Head of caudate nucleus (tissue), 42 donors: ENCODE measurements at places on chromosomes 12 and 14.

DNA sequence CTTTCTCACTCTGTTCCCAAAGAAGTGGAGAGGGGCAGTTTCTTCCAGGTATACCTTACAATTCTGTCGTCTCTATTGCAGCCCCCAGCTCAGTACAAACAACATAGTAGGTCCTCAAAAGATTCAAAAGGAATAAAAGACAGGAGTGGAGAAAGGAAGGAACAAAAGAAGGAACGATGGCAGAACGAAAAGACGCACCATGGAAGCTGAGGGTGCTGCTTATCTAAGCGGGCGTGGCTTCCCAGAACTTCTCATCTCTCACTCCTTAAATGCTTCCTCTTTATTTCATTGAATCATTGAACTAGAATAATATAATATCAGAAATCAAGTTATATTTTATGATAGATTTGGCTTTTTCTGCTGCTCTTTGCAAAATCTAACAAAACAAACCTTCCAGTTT is 13.7 kb upstream of the LTA4H start:
- no peak for DNase-seq

DNA sequence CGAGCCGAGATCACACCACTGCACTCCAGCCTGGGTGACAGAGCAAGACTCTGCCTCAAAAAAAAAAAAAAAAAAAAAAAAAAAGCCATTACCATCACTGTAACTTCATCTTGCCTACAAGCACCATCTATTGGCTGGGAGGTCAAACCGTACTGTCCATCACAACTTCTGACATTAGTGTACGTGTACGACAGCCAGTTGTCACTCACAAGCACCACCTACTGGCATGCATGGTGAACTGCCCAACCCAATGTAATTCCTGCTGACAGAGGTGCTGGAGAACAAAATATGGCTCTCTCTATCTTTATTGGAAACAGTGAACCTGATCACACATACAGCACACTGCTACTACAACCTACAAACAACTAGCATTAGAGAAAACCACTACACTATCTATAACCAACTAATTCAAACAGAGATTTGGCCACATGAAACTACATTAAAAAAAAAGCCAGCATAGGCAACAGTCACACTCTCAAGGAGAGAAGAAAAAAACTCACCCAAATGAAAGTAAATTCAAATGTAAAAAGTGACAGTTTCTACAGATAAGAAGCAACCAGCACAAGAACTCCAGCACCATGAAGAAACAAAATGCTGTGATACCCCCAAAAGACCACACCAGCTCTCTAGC is 82.3 kb downstream of the PUS7L start:
- DNase-seq, result no peak

DNA sequence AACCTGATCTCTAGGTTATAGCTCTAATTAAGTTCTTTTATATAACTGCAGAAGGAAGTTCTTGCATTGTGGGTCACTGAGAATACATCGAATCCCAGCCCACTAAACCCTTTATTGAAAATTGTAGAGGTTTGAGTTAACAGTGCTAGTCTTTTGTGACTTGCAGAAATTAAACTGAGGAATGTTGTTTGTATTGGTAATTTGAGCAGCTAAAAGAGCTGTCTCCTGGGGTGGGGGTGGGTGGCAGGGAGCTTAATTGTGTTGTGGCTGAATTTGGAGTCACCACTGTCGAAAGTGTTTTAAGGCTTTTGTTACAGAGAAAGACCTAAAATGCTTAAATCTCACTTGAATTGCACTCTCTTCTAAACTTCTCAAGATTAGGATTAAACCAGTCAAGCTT is 3.2 kb upstream of the COX8C start:
- DNase-seq, result no peak

GRCh38 chr14:28055008-28055407 is 711.6 kb upstream of the FOXG1 start:
- no peak for DNase-seq

- DNase-seq, result no peak
These were observed 848.7 kb upstream of the FOXG1 start for GRCh38 chr14:27917896-27918295.

DNA sequence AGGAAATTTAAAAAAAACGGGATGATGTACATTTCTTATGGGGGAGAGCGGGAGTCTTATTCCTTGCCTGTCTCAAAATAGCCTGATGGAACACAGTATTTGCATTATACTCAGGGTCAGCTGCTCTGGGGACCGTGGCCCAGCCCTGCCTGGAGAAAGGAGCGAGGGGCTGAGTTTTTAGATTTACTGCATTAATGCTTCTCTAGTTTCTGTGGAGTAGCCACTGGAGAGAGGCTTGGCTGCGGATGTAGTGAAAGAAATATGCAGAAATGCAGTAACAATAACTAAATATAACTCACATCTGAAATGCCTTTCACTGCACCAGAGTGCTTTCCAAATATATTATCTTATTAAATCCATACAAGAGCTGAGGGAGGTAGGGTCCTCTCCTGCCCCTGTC is 87.6 kb upstream of the MAP1LC3B2 start:
- DNase-seq, result no peak

DNA sequence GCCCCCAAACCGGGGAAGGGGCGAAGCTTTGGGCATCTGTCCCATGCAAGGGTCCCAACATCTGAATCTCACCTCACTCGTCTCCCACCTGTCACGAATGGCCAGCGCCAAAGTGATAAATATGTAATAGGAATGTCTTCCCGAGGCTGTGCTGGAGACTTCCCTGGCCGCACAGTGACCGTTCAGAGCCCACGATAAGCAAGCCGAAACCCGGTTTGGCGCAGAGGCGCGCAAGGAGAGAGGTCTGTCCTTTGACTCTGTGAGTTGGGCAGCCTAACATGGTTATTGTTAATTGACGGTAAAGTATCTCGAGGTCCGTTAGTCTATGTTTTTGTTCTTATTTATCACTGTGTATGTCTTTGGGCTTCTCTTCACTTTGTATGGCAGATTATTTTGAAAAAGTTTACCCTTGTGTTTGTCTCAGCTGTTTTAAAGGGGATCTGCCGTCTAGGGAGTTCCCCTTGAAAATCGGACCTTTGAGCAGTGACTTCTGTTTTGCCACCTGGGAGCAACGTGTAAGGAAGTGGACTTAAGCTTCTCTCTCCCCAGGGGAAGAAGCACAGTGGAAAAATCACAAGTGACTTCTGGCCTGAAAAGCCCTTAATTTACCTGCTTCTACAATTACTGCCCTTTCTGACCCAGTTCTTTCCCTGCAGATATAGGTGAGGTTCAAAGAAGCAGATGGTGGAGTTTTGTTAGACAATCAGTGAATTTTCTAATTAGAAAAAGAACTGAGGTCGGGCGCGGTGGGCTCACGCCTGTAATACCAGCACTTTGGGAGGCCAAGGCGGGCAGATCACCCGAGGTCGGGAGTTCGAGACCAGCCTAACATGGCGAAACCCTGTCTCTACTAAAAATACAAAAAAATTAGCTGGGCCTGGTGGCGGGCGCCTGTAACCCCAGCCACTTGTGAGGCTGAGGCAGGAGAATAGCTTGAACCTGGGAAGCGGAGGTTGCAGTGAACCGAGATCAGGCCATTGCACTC is 1.1 kb upstream of the TM9SF1 start:
- no peak for DNase-seq

DNA sequence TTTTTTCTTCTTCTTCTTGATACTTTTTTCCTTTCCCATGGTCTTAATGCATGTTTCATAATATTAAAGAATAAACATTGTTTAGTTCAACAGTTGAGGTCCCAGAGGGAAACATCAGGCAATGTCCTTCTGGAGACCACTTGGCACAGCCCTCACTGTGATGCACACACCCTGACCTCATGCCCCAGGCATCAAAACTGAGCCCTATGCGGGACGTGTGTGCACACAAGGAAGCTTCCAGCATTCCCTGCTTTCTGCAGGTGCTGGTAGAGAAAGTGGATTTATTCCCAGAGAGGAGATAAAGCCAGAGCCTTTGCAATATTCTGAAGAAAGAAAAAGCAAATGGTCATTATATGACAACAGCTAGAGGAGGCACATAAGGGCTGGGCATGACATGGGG is 16.0 kb upstream of the CMKLR1 start:
- no peak for DNase-seq

GRCh38 chr12:132766380-132767085 is 4.9 kb upstream of the ANKLE2 start:
- DNase-seq, result peak; percentile 41

DNA sequence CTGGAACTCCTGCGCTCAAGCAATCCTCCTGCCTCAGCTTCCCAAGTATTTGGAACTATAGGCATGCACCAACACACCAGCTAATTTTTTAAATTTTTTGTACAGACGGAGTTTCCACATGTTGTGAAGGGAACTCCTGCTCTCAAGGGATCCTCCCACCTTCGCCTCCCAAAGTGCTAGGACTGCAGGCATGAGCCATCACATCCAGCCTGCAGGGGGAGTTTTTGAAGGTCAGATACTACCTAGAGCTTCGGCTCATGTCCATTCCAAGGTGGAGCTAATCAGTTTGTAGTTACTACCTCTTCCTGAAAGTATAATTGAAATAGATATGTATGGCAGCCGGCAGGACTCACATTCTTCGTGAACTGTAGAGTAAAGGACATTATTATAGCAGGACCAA is 3.7 kb upstream of the TAS2R19 start:
- no peak for DNase-seq

GRCh38 chr12:87165733-87166375 is 863.3 kb downstream of the C12orf50 start:
- DNase-seq, result no peak

DNA sequence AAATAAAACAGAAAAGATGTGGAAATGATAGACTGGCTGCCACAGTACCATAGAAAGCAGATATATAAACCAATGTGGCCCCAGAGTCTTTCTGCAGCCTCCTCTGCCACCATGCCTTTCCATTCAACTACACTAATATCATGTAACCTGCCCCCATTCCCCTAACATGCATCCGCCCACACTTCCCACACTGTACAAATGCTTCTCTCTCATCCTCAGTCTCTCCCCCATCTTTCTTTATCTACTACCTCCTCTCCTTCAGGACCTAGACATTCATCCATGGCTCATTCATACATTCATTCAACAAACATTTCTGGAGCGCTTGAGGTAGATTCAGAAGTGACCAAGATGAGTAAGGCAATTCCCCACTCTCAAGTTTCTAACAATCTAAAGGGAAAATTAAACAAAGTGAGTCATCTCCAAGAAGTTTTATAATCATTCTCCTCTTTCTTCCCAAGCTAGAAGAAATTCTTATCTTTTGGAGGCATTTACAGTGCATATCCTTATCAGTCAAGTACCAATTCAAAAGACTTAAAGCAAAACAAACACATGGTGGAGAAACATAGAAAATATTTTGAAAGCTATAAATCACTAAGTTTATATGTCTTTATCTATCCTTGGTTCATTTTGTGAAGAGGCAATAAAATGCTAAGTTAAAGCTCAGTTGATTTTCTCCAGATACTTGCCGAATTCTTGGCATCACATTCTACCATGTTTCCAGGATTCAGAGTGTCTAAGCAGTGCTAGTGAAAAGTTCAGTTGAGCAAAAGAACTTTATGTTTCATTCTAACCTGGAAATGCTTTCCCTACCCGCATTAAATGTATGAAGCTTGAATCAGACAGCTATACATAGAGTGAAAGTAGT is 70.5 kb upstream of the FRMD6 start:
- no peak for DNase-seq

GRCh38 chr12:124501827-124502226 is 65.6 kb downstream of the NCOR2 start:
- no peak for DNase-seq

DNA sequence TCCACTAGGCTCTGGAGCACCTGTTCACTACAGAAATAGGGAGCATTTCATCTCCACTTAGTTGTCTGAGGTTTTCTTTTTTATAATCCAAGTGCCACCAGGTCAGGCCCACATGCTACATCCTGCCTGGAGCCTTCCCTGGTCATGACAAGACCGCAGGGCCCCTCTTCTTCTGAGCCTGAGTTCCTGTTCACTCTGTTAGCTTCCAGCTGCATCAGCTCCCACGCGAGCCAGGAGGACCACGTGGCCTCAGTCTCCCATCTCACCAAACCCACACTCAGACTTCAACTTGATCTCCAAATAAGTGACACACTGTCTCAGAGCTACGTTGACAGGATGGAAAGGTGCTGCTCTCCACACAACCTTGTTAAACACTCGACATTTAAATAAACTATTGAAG is 21.0 kb downstream of the RIMBP2 start:
- DNase-seq, result peak; percentile 66

- DNase-seq, result no peak
These were observed 126.5 kb downstream of the PDE3A start for GRCh38 chr12:20494851-20495250.

- DNase-seq, result no peak
These were observed 209.0 kb upstream of the RTL1 start for GRCh38 chr14:101112351-101113107.

DNA sequence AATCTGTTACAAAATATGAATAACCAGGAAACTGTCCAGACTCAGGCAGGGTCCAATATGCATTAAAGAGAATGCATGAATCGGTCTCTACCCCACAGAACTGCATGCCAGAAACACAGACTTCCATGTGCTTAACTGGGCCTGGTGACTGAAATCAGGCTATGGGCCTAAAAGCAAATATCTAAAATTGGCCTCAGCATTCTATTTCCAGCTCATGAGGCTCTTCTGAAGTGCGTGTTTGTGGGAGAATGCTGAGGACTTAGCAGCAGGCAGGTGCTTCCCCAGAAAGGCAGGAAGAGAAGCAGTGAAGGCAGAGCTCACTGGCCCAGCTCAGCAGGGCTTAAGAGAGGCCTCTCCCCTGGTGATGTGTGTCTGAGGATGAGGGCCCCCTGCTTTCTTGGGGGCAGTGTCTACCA is 48.5 kb downstream of the ADGRD1 start:
- DNase-seq, result no peak

DNA sequence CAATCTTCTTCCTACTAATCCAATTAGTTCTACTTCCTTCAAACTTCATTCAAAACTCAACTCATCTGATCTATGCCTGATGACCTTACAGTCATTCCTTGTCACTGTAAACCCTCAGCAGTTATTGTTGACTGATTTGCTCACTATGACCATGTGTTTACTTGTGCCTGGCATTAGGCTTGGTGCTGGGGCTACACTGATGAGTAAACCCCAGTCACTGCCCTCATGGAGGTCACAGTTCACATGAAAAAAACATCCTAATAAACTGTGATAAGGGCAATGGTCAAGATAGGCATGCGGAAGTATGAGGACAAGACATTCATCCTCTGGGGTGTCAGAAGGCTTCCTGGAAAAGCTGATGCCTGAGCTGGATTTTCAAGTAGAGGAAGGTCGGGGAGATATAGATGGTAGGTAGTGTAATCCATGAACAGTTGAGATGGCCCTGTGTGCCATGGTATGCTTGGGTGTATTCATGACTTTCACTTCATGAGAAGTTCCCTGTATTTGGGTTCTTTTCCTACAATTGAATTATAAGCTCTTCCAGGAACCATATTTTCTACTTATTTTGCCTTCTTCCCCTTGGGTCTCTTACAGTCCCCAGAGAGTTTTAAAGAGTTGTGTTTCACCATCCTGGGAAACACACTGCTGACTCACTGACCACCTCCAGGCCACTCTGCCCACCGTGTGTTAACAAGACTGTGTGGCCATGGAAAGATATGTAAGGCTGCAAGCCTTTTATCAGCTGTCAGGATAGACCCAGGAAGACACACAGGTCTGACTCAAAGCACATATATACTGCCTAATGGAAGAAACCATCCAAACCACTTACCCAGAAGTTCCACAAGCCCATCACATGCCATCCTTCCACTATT is 38.7 kb upstream of the DUSP6 start:
- DNase-seq, result no peak

- no peak for DNase-seq
These were observed 24.3 kb upstream of the ATF1 start for GRCh38 chr12:50739611-50740010.

- peak; percentile 37 for DNase-seq
These were observed 918 bp downstream of the RNASE1 start for GRCh38 chr14:20801726-20802125.
